ENCODE measurements at places on chromosomes 13 and 19. TPM values are rescaled to one million over a fixed set of nuclear protein-coding genes. Genes with fewer than 3 reads are reported as not detected.
A peak's percentile ranks its signal among the peaks of the same experiment; 100 is the strongest.

The SELENOV gene
- polyA plus RNA-seq: not detected

DNA sequence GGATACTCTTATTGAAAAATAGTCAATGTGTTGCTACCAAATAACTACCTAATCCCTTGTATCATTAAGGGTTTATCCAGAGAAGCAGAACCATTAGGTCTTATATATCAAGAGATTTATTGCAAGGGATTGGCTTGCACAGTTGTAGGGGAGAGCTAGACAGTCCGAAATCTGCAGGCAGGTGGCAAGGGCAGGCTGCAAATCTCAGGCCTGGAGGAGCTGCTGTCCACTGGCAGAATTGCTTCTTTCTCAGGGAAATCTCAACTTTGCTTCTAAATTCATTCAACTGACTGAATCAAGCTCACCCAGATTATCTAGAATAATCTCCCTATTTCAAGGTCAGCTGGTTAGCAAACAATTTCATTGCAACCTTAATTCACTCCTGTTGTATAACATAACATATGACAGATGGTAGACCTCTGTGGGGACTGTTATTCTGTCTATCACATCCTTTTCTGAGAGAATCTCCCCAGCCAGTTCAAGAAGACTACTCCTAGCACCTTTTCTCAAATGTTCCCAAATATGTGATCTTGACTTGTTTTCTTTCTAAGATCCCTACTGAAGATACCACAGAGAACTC, 194.2 kb downstream of the NHLRC3 start:
- DNase-seq: no peak

DNA sequence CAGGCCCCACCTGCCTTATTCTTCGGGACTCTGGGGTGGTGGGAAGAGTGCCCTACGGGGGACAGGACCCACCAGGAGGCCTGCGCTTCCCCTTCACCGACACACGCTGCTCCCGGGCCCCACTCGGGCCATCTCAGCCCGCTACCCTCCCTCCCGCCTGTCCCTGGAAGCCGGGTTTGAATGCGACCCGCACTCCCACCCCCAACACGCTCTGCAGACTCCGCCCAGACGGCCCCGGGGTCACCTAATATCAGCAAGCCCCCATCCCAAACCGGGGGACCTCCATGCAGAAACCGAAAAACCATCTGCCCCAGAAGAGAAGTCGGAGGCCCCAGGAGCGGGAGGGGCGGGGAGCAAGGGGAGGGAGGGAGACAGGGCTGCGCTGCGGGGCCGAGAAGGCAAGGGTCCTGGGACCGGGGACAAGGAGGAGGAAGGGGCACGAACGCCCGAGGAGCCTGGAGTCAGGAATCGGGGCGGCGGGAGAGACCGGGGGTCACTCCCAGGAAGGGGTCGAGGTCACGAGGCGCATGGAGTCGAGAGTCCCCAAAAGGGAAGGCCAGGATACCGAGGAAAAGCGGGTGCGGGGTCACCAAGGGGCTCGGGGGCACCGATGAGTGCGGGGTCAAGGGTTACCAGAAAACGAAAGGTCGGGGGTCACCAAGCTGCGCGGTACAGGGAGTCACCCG, 766 bp downstream of the SBNO2 start:
- DNase-seq: peak; percentile 45

GRCh38 chr13:88103824-88104223, 432.7 kb downstream of the SLITRK5 start:
- DNase-seq: no peak

- DNase-seq: no peak
Observed at GRCh38 chr19:18999016-18999758, 34.1 kb downstream of the SUGP2 start.

The ZNF223 gene
- 2.9 TPM for polyA plus RNA-seq

The TYROBP gene
- polyA plus RNA-seq: 25.6 TPM

- DNase-seq: no peak
Observed at GRCh38 chr19:49558591-49558990, 21.8 kb downstream of the NOSIP start.

GRCh38 chr19:309206-309565, 18.0 kb upstream of the PLPP2 start:
- no peak for DNase-seq

The KIR2DL1 gene
- 0.22 TPM for polyA plus RNA-seq

The IZUMO2 gene
- polyA plus RNA-seq: not detected

DNA sequence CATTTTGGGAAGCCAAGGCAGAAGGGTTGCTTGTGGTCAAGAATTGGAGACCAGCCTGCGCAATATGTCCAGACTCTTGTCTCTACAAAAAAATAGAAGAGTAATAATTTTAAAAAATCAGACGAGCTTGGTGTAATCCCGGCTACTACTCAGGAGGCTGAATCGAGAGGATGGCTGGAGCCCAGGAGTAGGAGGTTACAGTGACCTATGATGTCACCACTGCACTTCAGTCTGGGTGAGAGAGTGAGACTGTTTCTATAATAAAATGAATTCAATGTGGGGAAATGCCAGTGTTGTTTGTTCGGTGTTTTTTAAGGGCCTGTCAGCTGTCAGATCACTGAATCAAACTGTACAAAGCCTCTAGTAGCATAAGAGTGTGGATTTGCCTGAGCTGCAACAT, 1.2 kb upstream of the FBXL3 start:
- DNase-seq: no peak

- no peak for DNase-seq
Observed at GRCh38 chr13:97267418-97268059, 45.4 kb downstream of the MBNL2 start.

All from B cell (primary cell).